ENCODE measurements at places on chromosomes 11 and 22.
A peak's percentile ranks its signal among the peaks of the same experiment; 100 is the strongest.

GRCh38 chr11:76863196-76863777, 2.6 kb downstream of the ACER3 start:
- DNase-seq: no peak

GRCh38 chr11:57541169-57541568, 3.8 kb downstream of the SMTNL1 start:
- no peak for DNase-seq

- no peak for DNase-seq
Measured at GRCh38 chr11:16800382-16800781, 61.9 kb downstream of the C11orf58 start.

GRCh38 chr22:27307545-27308247, 493.9 kb downstream of the MN1 start:
- DNase-seq: no peak

GRCh38 chr11:129885381-129885780, 10.0 kb downstream of the NFRKB start:
- no peak for DNase-seq

GRCh38 chr11:60634126-60634525, 65.3 kb upstream of the MS4A8 start:
- peak; percentile 23 for DNase-seq

DNA sequence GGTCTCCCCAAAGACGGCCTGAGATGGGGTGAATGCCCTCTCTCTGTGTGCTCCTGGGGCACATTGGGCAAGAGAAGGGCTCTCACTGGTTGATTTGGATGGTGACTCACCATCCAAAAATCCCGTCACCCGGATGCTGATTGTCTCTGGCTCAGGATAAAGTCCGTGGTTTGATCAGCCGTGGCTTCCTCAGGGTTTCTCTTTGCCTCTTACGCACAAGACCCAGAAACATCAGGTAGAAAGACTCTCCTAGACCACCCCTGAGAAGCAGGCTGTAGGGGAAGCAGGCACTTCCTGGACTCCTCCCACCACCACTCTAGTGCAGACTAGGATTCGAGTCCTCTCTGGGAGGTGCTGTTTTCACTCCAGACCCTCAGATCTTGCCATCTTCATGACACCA, 176.1 kb upstream of the NCAM1 start:
- DNase-seq: no peak

GRCh38 chr22:25898707-25899365, 156.8 kb downstream of the MYO18B start:
- DNase-seq: peak; percentile 53

DNA sequence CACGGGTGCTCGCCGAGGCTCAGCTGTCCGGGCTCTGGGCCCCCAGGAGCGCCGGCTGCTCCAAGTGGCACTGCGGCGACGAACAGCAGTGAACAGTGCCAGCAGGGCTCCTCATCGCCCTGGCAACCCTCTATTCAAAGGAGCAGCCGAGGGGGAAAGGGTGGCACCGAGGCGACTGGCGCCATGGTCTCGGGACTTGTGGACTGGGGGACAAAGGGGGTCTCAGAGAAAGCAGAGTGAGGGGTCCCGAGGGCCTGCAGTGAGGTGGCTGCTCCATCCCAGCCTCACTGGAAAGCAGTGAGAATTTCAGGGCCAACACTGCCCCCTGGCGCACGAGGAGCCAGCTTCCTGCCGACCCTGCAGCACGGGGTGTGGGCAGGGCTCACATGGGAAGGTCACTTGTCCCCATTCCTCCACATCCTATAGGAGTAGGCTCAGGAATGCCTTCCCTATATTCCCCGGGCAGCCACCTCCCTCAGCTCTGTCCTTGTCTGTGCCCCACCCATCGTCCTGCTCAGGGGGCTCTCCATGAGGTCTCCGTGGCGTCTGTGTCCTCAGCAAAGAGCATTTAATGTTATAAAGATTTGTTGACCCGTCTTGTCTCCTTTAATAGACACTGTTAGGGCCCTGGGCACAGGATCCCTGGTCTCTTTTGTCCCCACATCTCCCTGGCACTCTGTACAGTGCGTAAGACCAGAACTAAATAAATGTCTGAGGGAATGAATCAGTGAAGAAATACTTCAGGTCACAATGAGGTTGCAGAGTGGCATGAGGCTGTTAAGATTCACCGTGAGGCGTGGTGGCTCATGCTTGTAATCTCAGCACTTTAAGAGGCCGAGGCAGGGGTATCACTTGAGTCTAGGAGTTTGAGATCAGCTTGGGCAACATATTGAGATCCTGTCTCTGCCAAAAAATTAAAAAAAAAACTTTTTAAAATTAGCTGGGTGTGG, 26.4 kb downstream of the LRFN4 start:
- DNase-seq: peak; percentile 82

GRCh38 chr11:58513747-58514367, 6.0 kb upstream of the OR5B21 start:
- peak; percentile 58 for DNase-seq

DNA sequence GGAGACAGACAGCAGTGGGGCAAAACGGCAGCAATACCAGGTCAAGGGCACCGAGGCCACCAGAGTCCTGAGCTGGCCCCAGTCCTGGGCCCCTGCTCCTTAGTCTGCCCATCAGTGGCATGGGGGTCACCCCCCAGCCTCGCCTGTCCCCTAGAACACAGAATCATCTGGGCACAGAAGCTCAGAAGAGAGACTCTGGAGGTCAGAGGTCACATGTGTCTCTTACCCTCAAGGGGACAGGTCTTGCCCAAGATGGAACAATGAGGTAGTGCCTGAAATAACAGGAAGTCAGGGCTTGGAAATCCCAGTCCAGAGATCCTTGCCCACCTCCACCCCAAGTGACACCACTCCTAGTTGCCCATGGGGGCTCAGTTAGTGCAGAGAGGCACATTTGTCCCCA, 20.6 kb downstream of the PDE2A start:
- DNase-seq: no peak

GRCh38 chr11:1150116-1150515, 7.6 kb upstream of the MUC5AC start:
- DNase-seq: no peak

DNA sequence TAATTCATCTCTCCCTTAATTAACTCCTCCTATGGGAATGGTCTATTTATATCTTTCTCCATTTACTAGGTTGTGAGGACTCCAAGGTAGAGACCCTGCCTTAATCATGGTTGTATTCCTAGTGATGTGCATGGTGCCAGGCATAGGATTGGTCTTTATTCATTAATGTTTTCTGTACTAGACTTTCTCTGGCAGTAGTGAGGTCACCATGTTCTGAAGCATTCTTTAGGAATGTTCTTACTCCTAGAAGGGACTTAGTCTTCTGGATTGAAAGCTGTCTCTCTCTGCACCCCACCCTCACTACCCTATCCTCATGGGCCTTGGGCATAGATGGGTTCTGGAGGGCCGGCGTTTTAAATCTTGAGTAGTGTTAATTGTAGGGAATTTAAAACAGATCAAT, 10.6 kb upstream of the INSC start:
- no peak for DNase-seq

DNA sequence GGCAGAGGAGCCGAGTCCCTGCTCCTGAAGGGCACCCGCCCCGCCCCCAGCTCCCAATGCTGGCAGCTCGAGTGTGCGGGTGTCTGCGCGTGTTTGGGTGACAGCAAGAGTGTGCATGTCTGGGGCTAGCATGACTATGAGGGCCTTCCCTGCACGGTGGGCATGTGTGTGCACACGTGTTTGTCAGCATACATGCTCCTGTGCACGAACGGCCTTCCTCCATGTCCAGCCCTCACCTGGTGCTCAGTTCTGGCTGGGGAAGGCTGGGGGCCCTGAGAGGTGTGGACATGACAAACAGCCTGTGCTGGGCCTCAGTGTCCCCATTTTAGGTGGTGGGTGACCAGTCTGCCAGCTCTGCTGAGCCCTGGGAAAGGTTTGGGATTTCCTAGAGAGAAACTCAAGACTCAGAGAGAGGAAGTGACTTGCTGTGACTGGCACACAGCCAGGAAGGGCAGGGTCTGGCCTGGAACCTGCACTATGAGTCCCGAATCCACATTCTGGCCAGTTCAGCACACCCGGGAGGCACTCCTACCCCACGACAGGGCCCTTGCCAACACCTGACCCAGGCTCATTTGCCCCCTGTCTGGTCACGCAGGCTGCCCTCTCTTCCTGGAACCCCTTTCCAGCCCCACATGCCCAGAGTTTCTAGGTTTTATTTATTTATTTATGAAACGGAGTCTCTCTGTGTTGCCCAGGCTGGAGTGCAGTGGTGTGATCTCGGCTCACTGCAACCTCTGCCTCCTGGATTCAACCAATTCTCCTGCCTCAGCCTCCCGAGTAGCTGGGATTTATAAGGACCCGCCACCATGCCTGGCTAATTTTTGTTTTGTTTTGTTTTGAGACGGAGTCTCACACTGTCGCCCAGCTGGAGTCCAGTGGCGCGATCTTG, 3.3 kb upstream of the SHISA8 start:
- DNase-seq: peak; percentile 27

- no peak for DNase-seq
Measured at GRCh38 chr11:77244277-77245027, 57.0 kb downstream of the GDPD4 start.

- DNase-seq: no peak
Measured at GRCh38 chr22:46460857-46461256, 76.6 kb downstream of the CELSR1 start.

DNA sequence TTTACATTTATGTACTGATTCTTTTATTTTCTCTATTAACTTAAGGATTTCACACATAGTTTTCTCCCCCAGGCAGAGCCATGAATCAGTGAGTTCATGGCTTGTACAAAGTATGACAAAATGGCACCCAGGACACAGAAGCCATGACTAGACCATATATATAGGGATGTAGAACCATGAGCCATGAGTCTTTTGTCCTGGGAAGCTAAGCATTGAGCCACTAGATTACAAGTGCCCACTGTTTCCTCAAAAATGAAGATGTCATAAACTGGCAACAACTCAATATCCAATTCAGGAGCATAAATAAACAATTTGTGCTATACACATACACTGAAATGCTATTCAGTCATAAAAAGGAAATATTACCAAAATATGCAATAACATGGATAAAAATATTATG, 36.2 kb downstream of the CARD18 start:
- DNase-seq: no peak

DNA sequence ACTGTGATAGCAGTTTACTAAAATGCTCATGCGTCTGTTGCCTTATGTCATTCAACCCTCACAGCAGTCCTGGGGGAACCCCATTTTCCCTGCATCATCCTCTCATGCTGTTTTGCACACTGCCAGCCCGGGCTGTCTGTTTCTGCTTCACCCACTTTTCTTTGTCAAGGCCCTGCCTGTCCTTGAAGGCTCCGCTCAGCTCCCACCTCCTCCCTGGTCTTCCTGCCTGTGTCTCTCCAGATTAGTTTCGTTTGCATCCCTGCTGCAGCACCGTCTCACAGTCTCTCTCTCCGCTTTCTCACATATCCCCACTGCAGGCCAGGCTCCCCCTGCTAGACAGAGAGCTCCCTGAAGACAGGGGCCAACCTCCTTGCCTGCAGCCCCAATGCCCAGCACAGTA, 29.9 kb downstream of the SERPINH1 start:
- DNase-seq: no peak

DNA sequence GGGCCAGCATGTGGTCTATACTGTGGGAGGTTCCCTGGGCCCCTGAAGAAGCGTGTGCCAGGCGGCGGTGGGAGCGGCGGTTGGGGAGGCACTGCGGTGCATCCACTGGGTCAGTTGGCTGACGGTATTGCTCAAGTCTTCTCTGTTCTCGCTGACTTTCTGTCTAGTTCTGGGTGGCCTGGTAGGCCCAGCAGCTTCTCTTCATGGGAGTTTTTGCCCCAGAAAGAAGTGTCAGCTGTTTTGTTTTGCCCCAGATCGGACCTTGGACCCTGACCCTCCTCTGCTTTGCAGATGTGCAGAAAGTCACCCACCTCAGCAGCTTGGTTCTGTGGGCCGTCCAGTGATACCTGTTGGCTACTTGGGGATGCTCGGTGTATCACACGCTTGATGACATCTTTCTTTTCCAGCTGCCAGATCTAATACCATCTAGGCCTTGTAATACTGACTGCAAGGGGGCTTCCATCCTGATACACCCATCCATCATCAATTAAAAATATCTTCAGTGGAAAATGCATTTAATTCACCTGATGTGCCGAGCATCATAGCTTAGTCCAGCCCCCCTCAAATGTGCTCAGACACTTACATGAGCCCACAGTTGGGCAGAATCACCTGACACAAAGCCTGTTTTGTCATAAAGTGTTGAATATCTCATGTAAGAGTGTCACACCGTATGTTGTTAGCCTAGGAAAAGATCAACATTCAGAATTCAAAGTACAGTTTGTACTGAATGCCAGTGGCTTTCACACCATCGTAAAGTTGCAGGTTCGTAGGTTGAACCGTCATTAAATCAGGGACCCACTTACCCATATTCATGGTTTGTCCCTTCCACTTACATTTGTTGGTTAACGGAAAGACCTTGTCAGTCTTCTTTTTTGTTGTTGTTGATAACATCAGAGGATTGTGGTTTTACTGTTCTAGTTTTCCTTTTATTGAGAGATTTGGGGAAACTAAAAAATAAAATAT, 13.9 kb downstream of the ZBED4 start:
- DNase-seq: no peak

DNA sequence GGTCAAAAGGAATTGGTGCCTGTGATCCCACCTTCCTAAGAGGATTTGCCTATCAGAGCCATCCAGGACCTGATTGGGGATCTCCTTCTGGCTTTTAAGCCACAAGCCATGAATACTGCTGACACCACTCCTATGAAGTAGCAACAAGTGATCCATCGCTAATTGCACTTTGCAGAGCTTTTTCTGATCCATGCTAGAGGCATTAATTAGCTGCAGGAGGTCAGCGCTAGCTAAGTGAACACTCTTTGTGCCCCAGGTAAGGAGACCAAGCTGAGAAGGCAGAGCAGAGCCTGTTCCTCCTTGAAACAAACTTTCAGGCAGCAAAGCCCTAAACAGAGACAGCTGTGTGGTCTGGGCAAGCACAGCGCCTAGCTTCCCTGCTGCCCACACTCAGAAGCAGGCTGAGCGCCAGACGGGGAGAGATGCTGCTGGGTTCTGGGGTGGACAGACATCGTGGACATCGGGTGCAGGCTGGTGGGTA, 122.2 kb downstream of the ABTB2 start:
- peak; percentile 88 for DNase-seq

GRCh38 chr11:2300290-2300935, 1.3 kb downstream of the C11orf21 start:
- no peak for DNase-seq

DNA sequence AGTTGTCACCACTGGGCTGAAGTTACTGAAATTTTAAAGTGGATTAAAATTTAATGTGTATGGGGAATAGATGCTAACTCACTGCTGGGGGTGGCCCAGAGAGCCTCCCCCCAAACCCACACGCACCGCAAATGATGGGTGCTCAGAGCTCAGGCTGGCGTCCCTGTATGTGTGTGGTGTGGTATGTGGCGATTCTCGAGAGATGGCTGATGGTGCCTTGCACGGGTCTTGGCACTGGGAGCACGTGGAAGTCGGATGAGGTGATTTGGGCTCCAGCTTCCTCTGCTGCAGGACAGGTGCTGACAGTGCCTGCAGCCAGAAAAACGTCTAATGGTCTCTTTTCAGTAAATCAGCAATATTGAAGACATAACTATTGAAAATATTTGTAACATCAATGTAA, 1473.3 kb downstream of the TBC1D22A start:
- no peak for DNase-seq

- peak; percentile 79 for DNase-seq
Measured at GRCh38 chr22:17501679-17502285, 61.5 kb upstream of the SLC25A18 start.

GRCh38 chr11:6746626-6747025, 25.1 kb downstream of the OR2AG2 start:
- DNase-seq: no peak

GRCh38 chr22:47318041-47318737, 555.7 kb downstream of the TBC1D22A start:
- peak; percentile 26 for DNase-seq

GRCh38 chr22:32636884-32637283, 162.3 kb downstream of the FBXO7 start:
- no peak for DNase-seq

Measured in NCI-H82 (cell line).